T-helper 17 cell (primary cell): ENCODE measurements at places on chromosomes 3 and 15.

DNA sequence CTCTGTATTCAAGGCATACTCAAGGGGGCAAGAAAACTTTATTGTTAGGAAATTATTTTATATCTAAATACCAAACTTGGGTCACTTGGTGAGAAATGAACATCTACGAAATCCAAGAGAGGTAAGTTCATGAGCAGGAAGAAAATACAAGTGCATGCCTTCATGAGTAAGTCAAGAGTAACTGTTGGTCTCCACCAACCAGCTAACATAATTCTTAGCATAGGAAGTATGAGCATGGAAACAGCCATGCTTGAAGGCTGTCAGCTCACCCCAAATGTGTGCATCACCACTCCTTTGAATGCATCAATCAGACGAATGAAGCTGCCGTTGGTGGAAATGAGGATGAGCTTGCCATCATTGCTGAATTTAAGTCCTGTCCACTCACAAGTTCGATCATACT, 13.9 kb downstream of the PPM1M start:
- H3K27me3 ChIP-seq, result no peaks in the 10 kb centered on the region
- H3K36me3 ChIP-seq, result peaks cover 27% of the 10 kb centered on the region
- H3K4me3 ChIP-seq, result no peak overlapping the region
- H3K4me1 ChIP-seq, result peaks cover 52% of the 10 kb centered on the region

GRCh38 chr15:64754663-64755426, 20.5 kb downstream of the RBPMS2 start:
- no peak overlapping the region for H3K4me3 ChIP-seq
- peaks cover 12% of the 10 kb centered on the region for H3K27me3 ChIP-seq
- no peak overlapping the region for H3K27ac ChIP-seq
- DNase-seq, result no peak
- H3K36me3 ChIP-seq, result no peaks in the 10 kb centered on the region
- H3K4me1 ChIP-seq, result peaks cover 2% of the 10 kb centered on the region

DNA sequence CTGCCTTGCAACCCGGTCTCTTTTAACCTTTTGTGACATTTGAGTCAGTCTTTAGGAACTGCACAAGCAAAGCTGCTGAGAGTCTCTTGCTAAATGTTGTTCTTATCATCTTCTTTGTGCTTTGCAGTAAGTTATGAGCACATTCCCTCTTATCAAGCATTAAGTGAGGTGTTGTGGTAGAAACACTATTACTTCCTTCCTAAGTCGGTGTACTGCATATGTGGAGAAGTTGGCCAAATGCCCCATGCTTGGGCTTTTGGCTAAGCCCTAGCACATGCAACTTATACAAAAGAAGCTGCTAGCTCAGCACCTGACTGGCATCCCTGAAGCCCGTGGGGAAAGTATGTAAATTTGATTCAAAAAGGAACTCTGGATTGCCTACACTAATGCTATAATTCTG, 136.5 kb upstream of the RBMS3 start:
- H3K4me3 ChIP-seq, result no peak overlapping the region
- H3K27me3 ChIP-seq, result no peaks in the 10 kb centered on the region

GRCh38 chr3:45088543-45089358, 57.4 kb downstream of the CDCP1 start:
- H3K4me3 ChIP-seq, result no peak overlapping the region
- H3K4me1 ChIP-seq, result peaks cover 4% of the 10 kb centered on the region
- H3K27me3 ChIP-seq, result peaks cover 19% of the 10 kb centered on the region
- DNase-seq, result no peak
- no peak overlapping the region for H3K27ac ChIP-seq

- no peak overlapping the region for H3K4me3 ChIP-seq
- no peak overlapping the region for H3K27ac ChIP-seq
- DNase-seq, result no peak
- peaks cover 5% of the 10 kb centered on the region for H3K27me3 ChIP-seq
- H3K36me3 ChIP-seq, result no peaks in the 10 kb centered on the region
- peaks cover 5% of the 10 kb centered on the region for H3K4me1 ChIP-seq
Observed at GRCh38 chr15:33737687-33738601, 230.4 kb upstream of the CHRM5 start.

- peaks cover 11% of the 10 kb centered on the region for H3K4me1 ChIP-seq
Observed at GRCh38 chr3:37785736-37786135, 75.9 kb upstream of the CTDSPL start.

DNA sequence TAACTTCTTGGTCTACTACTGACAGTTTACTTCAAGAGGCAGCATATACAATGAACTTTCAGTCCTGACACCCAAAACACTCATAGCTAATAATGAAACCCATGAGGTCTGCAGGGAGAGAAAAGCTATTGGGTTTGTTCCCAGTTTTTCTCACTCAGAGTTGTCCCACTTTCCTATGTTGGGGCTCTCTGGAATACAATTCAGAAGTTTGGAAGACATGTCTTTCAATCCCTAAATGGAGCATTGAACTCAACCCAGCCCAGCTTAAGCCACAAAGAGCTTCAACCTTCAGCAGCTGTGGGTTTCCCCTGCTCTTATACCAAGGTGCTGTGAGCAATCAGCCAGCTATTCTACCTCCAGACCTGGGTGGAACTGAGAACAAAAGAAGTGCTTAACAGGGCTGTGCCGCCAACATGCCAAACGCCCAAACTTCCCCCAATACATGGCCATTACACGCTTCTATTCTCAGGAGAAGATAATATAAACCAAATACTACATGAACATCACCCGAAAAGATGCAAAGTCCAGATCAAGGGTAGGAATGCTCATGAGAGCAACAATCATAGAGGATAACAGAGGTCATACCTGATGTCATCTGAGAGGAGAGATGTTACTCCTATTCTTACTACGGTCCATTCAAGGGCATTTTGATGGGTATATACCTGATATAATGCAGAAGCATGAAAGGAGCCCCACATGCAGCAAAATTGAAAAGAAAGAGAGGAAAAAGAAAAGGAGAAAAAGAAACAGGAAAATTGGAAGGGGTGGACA, 131.2 kb upstream of the TGFBR2 start:
- peaks cover 6% of the 10 kb centered on the region for H3K27me3 ChIP-seq
- H3K4me3 ChIP-seq, result no peak overlapping the region
- peaks cover 2% of the 10 kb centered on the region for H3K4me1 ChIP-seq
- H3K27ac ChIP-seq, result no peak overlapping the region
- DNase-seq, result no peak

- H3K4me1 ChIP-seq, result peaks cover 23% of the 10 kb centered on the region
- peaks cover 3% of the 10 kb centered on the region for H3K36me3 ChIP-seq
- DNase-seq, result no peak
- H3K27me3 ChIP-seq, result no peaks in the 10 kb centered on the region
- H3K27ac ChIP-seq, result peak overlapping the region; percentile 11
- no peak overlapping the region for H3K4me3 ChIP-seq
Observed at GRCh38 chr3:15726043-15726442, 71.7 kb downstream of the ANKRD28 start.

DNA sequence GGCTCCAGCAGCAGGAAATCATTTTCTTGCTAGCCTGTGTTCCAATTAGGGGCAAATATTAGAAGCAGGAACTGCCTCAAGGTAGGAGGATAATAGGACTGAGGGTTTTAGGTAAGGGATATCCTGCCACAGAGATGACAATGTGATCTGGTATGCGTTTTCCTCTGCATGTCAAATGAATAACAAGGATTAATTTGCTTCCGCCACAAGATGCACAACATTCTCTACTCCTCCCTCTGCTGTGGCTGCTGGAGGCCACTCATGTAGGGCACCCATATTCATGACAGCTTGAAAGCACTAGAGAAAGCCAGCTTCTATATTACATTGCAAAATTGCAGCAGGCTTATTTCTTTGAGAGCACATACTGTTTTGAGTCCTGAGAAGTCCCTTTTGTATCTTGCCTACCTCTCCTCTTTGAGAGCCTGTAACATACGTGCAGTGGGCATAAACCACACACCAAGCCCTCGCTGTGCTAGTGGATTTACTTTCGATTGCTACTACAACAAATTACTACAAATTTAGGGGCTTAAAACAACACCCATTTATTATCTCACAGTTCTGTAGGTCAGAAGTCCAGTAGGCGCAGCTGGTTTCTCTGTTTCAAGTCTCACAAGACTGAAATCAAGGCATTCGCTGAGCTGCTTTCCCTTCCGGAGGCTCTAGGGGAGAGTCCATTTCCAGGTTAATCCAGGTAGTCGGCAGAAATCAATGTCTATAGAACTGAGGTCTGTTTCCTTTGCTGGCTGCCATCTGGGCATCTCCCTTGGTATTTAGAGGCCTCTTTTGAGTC, 5.9 kb upstream of the CD47 start:
- no peak overlapping the region for H3K27ac ChIP-seq
- DNase-seq, result no peak
- H3K4me1 ChIP-seq, result peaks cover 54% of the 10 kb centered on the region

GRCh38 chr3:119657887-119658702, 2.3 kb downstream of the POPDC2 start:
- H3K4me1 ChIP-seq, result peaks cover 3% of the 10 kb centered on the region
- H3K27ac ChIP-seq, result no peak overlapping the region
- no peak for DNase-seq

DNA sequence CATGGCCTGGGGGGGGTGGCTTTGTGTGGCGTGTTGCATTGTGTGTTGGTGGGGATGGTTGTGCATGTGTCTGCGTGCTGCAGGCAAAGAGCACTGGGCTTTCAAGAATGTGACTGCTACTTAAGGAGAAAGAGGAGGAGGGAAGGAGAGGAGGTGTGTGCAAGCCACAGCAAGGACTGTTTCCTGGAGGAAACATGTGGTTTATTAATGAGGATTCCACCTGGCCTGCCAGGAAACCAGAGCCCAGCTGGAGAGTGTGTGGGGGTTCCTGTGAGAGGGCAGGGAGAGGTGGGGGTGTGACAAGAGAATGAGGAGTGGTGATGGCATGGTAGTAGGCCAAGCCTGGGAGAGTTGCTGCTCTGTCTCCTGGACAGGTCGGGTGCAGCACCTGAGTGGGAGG, 258.1 kb upstream of the ROPN1 start:
- H3K36me3 ChIP-seq, result peaks cover 2% of the 10 kb centered on the region
- DNase-seq, result no peak
- H3K27me3 ChIP-seq, result peaks cover 39% of the 10 kb centered on the region
- no peaks in the 10 kb centered on the region for H3K4me1 ChIP-seq

DNA sequence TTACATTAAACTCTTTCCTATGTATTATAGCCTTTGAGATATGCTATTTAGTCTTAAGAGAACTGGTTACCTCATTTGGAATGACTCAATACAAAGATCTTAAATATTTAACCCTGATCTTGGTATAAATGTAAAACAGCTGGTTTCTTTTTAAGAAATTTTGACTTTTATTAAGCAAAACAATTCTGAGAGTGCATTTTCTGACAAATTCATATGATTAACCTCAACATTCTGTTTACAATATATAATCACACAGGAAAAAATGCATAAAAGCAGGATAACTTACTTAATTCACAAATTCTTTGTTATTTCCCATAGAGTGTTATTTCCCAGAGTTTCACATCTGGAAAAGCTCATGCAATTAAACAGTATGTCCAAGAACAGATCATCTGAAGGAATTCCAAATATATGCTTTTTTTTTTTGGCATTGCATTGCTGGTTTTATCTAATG, 400.4 kb upstream of the THBS1 start:
- H3K4me1 ChIP-seq, result no peaks in the 10 kb centered on the region
- no peak overlapping the region for H3K27ac ChIP-seq
- H3K36me3 ChIP-seq, result no peaks in the 10 kb centered on the region
- DNase-seq, result no peak

GRCh38 chr3:51500632-51501131, 867 bp upstream of the DCAF1 start:
- H3K4me3 ChIP-seq, result peak overlapping the region; percentile 15
- H3K27me3 ChIP-seq, result no peaks in the 10 kb centered on the region
- H3K36me3 ChIP-seq, result peaks cover 6% of the 10 kb centered on the region
- H3K4me1 ChIP-seq, result peaks cover 14% of the 10 kb centered on the region

DNA sequence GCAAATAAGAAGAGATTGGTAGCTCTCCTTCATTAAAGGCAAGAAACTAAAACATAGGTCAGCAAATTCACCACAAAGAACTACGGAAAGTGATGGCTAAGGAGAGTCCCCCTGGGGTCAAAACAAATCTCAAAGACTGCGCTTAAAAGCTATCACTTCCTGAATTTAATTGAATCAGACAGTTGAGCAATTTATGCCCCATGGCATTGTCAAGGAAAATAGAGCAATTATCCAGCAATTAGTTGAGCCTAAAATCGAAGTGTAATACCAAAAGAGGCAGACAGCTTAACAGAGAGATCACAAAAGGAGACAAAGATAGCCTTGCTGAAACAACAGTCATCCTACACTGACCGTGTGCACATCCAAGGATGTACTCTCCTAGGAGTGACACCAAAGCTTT, 74.4 kb upstream of the SCN10A start:
- H3K36me3 ChIP-seq, result no peaks in the 10 kb centered on the region
- H3K4me3 ChIP-seq, result no peak overlapping the region
- H3K4me1 ChIP-seq, result no peaks in the 10 kb centered on the region
- no peak for DNase-seq
- H3K27ac ChIP-seq, result no peak overlapping the region

- no peak for DNase-seq
- no peaks in the 10 kb centered on the region for H3K36me3 ChIP-seq
- no peaks in the 10 kb centered on the region for H3K4me1 ChIP-seq
Observed at GRCh38 chr3:147619921-147620560, 210.9 kb downstream of the ZIC1 start.

GRCh38 chr3:64318001-64318400, 92.7 kb upstream of the PRICKLE2 start:
- DNase-seq, result no peak
- no peaks in the 10 kb centered on the region for H3K4me1 ChIP-seq
- peaks cover 22% of the 10 kb centered on the region for H3K27me3 ChIP-seq
- H3K36me3 ChIP-seq, result peaks cover 2% of the 10 kb centered on the region
- H3K27ac ChIP-seq, result no peak overlapping the region

DNA sequence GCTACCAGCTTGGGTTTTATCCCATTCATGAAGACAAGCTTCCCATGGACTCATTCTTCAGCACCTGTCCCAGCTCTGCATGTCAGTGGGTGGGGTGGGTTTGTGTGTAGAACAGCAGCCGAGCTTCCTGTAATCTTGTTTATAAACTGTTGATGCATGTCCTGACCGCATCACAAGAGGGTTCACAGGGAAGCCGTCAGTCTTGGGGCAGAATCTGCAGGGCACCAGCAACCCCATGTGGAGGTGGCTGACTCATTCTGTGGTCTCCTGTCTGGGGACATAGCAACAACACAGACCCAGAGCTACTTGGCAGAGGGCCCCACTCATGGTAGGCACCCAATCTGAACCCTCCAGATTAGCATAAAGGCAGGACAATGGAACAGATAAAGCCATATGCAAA, 35.6 kb downstream of the DAPK2 start:
- peak overlapping the region; percentile 97 for H3K27ac ChIP-seq
- no peaks in the 10 kb centered on the region for H3K27me3 ChIP-seq
- peak overlapping the region; percentile 87 for H3K4me3 ChIP-seq
- peaks cover 27% of the 10 kb centered on the region for H3K4me1 ChIP-seq

- no peaks in the 10 kb centered on the region for H3K36me3 ChIP-seq
- DNase-seq, result no peak
- peaks cover 27% of the 10 kb centered on the region for H3K27me3 ChIP-seq
- H3K4me1 ChIP-seq, result peaks cover 11% of the 10 kb centered on the region
- no peak overlapping the region for H3K27ac ChIP-seq
Observed at GRCh38 chr15:99109555-99110021, 4.7 kb downstream of the SYNM start.
